ENCODE measurements at places on chromosomes 2 and 18.

DNA sequence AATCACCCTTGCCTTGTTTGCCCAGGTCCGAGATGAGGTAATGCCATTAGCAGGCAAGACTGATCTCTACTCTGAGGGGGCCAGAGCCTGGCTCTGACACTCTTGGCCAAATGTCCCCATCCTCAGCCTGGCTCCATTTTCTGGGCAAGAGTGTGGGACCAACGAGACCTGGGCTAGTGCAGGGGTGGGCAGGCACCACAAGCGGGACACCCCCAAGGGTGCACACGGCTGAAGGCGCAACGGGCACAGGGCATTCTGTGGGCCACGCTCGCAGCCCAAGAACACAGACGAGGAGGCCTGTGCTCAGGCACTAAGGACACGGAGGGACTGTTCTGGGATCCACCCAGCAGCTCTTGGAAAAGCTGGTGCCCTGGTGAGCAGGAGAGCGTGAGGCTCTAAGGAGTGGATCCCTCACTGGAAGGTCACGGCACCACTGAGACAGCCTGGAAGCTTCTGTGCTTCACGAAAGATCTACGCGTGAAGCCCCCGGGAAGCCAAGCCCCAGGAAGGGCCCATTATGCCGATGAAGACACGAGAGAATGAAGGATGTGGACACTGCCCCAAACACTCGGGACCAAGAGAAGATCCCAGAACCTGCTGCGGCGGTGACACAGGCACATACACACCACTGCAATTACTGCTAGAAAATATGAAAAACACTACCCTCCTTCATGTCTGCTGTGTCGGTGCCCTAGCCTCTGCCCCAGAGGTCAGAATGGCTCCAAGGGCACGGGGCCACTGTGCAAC lies 138.2 kb downstream of the HDAC4 start:
- no peak for DNase-seq

DNA sequence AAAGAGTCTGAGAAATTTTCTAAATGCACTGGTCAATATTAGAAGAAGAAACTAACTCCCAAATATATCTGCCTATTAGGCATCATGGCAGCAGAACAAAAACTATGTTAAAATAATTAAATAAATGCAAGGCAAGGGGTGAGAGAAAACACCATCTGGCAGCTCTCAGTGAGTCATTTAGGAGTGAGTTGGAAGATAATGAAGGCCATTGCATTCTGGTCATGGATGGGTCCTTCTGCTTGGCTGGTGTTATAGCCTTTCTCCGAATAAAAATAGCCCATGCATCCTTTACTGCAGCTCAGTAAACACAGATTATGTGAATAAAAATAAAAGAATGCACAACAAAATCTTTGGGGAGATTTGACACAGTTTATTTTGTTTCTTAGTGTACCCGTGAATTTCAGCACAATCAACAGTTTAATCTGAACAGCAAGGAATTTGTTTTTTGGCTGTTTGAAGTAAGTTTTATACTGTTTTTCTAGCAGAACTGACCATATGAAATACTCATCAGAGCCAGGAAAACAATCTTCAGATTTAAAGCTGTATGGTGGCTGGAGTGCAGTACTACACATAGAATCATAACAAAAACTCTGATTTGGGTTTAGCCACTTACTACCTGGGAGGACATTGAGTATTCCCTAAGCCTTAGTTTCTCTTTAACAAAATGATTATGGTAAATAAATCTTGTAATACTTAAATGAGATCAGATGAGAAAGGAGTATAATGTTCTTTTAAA lies 225.1 kb upstream of the ITGA4 start:
- no peak for DNase-seq

DNA sequence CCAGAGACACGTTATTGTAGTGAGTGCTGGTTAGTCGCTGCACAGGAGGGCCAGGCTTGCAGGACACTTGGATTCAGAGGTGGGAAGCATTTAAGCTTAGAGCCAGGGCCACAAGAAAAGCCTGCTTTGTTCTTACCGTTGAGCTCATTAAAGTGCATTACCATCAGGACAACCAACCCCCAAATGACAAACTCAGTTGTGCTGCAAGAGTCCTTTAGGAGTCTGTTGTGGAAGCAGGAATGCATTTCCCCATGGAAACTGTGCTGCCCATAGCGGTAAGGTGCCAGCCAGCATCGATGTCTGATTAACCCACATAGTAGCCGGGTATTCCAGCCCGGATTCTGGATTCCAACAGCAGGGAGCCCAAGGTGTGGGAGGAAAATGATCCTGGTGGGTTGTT lies 23.4 kb upstream of the REEP1 start:
- DNase-seq = no peak

DNA sequence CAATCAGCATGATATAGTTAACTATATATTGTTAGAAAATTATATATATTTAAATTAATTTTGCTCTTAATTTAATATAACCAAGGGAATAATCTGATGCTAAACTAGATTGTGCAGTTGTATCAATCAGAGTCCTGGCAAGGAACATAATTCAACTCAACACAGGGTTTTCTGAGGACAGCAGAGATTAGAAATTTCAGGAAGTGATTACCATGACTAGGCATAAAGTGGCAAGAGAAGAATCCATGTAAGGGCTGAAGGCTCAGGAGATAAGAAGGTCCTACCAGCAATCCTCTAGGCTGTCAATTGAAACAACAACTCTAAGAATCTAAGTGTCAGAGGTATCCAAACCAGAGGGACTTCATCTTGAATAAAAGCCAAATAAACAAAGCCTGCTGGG lies 807.8 kb downstream of the DSC3 start:
- no peak for DNase-seq

GRCh38 chr18:24995755-24996154 lies 356.2 kb downstream of the ZNF521 start:
- DNase-seq = no peak

GRCh38 chr2:173239644-173240043 lies 115.0 kb upstream of the CDCA7 start:
- no peak for DNase-seq

GRCh38 chr2:105768176-105768575 lies 23.5 kb downstream of the NCK2 start:
- no peak for DNase-seq

DNA sequence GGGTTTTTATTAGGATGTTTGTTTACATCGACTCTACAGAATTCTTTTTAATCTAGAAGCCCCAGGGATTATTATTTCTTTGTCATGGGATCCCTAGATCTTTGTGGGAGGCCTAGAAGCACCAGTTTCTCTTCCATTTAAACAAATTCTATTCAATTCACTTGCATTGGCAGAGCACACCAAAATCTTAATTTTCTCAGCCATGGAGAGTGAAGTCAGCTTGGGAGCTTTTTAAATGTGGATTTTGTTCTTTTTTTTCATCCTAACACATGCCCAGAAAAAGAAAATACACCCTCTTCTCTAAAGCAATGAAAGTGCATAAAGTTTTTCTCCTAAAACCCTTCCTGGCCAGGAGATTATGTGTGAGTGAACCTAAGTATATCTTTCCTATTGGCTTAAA lies 38.5 kb downstream of the CDCA7 start:
- DNase-seq = no peak

GRCh38 chr2:78383576-78383975 lies 641.9 kb upstream of the REG3G start:
- no peak for DNase-seq
